ENCODE measurements at places on chromosomes 2 and 18.

- peak; percentile 31 for DNase-seq
Observed at GRCh38 chr2:98764499-98764898, 33.6 kb upstream of the MGAT4A start.

GRCh38 chr2:205972113-205972512 lies 113.9 kb downstream of the INO80D start:
- DNase-seq: no peak

DNA sequence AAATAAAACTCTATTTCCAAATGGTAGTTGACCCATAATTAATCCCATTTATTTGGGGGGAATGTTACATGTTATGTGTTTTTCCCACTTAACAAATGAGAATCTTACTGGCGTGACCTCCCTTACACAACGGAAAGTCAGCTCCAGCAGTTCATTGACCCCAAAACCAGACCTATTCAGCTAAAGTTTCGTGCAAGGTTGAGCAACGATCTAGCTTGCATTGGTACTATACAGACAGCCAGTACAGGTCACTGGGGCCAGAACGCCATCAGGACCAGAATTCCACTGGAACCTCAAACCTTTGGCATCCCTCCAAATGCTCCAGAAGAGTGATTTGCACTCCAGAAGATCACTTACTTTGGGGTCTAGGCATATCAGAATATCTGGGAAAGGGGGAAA lies 6.8 kb upstream of the CTAGE1 start:
- no peak for DNase-seq

DNA sequence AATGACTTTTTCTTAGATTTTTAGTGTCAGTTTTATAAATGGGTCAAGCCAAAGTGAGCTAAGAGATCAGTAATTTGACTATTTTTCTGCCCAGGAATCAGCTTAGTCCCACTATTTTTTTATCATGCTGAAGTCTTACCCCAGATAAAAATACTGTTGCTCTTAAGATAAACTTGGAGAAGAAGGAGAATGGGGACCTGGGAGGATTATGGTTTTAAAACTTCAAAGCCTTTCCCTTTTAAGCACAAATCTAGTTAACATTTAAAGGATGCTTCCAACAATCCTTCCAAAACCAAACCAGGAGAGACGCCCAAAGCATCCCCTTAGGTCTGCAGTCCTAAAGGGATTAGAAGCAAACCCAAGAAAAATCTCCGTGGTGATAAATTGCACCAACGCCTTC lies 172.4 kb downstream of the SP3 start:
- DNase-seq: no peak

GRCh38 chr2:214782671-214783070 lies 26.8 kb downstream of the BARD1 start:
- DNase-seq: no peak

GRCh38 chr2:201343559-201343958 lies 13.6 kb downstream of the FLACC1 start:
- DNase-seq: no peak
